NCI-H1436 (cell line): ENCODE measurements at places on chromosomes 12 and 14.

DNA sequence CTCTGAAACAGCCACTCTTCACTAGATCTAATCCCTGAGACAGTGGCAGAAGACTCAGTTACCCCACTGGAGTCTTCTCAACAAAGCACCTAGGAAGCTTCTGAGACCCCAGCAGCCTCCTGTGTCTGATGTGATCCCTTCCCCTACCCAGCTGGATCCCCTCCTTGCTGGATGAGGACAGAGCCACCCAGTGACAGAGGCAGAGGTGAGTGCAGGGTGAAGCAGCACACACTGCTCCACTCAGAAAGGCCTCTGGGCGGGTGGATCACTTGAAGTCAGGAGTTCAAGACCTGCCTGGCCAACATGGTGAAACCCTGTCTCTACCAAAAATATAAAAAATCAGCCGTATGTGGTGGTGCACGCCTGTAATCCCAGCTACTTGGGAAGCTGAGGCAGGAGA lies 2.7 kb downstream of the SPRYD3 start:
- DNase-seq, result no peak

- DNase-seq, result no peak
Observed at GRCh38 chr12:7145671-7146070, 15.5 kb downstream of the CLSTN3 start.

DNA sequence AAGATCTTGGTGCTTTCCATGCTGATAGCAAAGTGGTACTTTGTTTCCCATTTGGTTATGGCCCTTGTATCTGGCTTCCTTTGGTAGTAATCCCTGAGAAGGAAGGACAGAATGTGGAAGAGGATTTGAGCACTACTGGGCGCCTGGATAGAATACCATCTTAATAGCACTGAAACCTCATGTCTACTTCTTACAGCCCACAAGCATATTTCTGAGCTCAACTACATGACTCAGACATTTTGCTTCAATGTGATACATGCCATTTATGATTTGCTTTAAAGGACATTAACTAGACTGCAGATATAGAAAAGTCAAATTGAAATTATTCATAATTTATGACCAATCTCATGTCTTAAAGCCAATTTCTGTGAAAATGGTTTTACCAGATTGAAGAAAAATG lies 80.4 kb downstream of the LIN7A start:
- DNase-seq, result no peak

GRCh38 chr14:69539631-69540410 lies 34.9 kb downstream of the CCDC177 start:
- no peak for DNase-seq

- DNase-seq, result no peak
Observed at GRCh38 chr14:62743118-62743517, 302.1 kb downstream of the KCNH5 start.

- DNase-seq, result no peak
Observed at GRCh38 chr12:56803750-56804149, 40.6 kb downstream of the HSD17B6 start.

GRCh38 chr12:78086553-78087362 lies 256.1 kb downstream of the NAV3 start:
- DNase-seq, result no peak

DNA sequence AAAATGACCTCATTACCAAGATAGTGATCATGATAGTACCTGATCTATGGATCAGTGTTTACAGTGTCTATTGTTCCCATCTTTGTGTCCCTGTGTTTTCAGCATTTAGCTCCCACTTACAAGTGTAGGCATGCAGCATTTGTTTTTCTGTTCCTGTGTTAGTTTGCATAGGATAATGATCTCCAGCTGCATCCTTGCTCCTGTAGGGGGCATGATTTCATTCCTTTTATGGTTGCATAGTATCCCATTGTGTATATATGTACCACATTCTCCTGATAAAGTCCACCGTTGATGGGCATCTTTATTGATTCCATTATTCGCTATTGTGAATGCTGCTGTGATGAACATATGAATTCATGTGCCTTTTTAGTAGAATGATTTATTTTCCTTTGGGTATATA lies 215.4 kb upstream of the NAV3 start:
- no peak for DNase-seq

- DNase-seq, result no peak
Observed at GRCh38 chr14:65853407-65853955, 441.0 kb downstream of the FUT8 start.
